Muscle of leg (tissue), 16 donors: ENCODE measurements at places on chromosomes 5 and 9. TPM values are rescaled to one million over a fixed set of nuclear protein-coding genes. Genes with fewer than 3 reads are reported as not detected.

DNA sequence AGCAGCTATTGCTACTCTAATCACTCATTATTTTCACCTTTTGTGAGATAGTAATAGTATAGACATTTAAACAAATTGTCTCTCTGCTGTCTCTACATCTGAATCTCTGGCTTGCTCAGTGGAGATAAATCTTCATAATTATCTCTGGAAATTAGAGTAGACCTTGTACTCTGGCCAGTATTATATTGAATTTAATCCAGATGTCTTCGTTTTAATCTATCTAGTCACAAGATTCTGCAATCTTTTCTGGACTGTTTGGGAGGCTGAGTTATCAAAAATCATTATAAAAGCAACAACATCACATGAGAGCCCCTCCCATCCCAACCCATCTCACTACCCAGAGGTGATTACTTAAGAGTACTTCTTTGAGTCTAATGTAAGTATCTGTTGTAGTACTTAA lies 19.0 kb downstream of the ARHGAP26 start:
- no peak overlapping the region for H3K27ac ChIP-seq
- DNase-seq: no peak
- H3K4me3 ChIP-seq: no peak overlapping the region
- H3K4me1 ChIP-seq: peaks cover 2% of the 10 kb centered on the region
- H3K27me3 ChIP-seq: no peaks in the 10 kb centered on the region
- no peaks in the 10 kb centered on the region for H3K36me3 ChIP-seq

DNA sequence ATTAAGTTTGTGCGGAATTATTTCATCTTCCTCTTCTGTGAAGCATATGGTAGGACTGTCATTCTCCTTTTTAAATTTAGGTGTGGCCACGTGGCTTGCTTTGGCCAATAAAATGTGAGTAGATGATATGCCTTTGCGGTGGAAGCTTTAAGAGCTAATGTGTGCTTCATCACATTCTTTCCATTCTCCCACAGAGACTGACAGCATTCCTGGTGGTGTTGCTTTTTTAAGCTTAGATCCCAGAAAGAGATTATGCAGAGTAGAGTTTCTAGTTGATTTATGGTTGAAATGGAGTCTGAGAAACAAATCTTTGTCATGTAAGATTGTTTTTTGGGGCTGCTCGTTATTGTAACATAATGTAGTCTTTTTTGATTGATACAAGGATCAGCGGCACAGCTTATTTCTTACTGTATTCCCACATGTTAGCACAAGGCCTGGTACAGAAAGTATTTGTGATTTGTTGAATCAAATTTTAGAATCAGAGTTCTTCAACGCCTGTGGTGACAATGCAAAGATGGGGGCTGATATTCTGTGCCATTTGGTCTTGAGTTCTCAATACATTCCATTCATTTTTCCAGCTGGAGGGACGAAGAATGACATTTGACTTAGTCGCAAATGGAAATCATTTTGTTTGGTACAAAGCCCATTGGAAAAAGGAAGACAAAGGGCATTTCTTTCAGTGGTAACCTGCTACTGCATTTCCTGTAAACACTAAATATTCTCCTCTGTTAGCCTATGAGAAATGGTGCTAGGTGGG lies 209.9 kb upstream of the VLDLR start:
- no peak overlapping the region for H3K27ac ChIP-seq
- no peak for DNase-seq
- H3K4me3 ChIP-seq: no peak overlapping the region
- no peaks in the 10 kb centered on the region for H3K36me3 ChIP-seq

Gene PCDHB13
- 1.9 TPM for total RNA-seq

- H3K4me1 ChIP-seq: no peaks in the 10 kb centered on the region
- no peak overlapping the region for H3K27ac ChIP-seq
- DNase-seq: no peak
- no peaks in the 10 kb centered on the region for H3K36me3 ChIP-seq
- H3K4me3 ChIP-seq: no peak overlapping the region
- H3K27me3 ChIP-seq: no peaks in the 10 kb centered on the region
Observed at GRCh38 chr5:20555034-20555433, 567.0 kb upstream of the CDH18 start.

GRCh38 chr5:135688385-135688784 lies 109.6 kb upstream of the CXCL14 start:
- no peaks in the 10 kb centered on the region for H3K27me3 ChIP-seq
- H3K36me3 ChIP-seq: no peaks in the 10 kb centered on the region
- peaks cover 26% of the 10 kb centered on the region for H3K4me1 ChIP-seq
- H3K4me3 ChIP-seq: no peak overlapping the region

Gene SNCAIP
- total RNA-seq: 10.3 TPM

DNA sequence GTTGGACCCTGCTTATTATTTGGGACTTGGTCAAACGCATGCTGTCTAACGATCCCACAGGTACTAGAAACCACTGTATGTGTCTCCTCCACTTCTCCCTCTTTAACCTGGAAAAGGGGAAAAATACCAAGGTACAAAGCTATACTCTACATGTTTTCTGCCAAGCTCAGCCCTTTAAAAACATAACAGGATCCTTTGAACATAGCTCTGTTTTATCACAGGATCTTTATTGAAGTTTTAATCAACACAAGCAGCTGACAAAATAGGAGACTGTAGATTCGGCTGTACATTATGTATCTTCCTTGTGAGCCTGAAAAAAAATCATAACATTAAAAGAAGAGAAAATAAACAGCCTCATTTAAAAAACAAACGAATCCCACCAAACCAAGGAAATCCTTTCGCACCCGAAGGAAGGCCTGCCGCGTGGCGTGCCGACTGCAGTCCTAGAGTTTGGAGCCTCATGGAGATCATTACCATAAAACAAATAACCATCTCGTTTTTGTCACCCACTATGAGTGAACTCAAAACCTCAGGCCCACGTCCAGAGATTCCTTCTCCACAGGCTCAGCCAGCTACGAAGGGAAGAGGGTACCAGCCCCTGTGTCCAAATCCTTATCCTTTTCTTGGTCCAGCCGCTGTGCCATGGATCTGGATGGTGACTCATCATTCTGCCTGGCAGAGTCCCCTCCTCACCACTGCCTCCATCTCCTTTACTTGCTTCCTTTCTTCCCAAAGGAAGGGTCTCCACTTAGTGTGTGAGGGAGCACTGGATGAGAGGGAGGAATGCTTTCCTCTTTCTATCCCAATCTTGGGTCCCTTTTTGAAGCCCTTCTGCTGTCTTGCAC lies 651.1 kb downstream of the CCDC171 start:
- no peak overlapping the region for H3K4me3 ChIP-seq
- no peak for DNase-seq
- H3K27me3 ChIP-seq: no peaks in the 10 kb centered on the region
- H3K27ac ChIP-seq: no peak overlapping the region
- H3K36me3 ChIP-seq: no peaks in the 10 kb centered on the region

DNA sequence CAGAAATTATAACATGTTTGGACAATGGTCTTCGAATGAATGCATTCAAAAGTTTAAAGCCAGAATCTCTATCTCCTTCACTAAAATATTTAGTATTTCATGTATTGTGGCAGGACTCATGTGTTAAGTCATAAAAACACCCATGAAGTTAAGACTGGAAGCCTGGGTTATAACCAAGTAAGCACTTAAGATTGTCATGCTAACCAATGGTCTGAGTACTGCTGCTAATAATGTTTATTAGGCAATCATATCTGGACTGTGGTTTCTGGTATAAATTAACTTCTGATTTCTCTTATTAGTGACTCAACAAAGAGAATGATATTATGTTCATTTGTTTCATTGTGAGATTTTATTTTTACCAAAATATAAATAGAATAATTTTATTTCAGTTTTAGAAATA lies 297.9 kb upstream of the EDIL3 start:
- H3K4me3 ChIP-seq: no peak overlapping the region
- no peaks in the 10 kb centered on the region for H3K4me1 ChIP-seq
- H3K36me3 ChIP-seq: no peaks in the 10 kb centered on the region

Gene ALDH7A1
- total RNA-seq: 22.7 TPM

Gene CYLC2
- not detected for total RNA-seq

GRCh38 chr5:1432296-1432695 lies 12.9 kb downstream of the SLC6A3 start:
- no peaks in the 10 kb centered on the region for H3K27me3 ChIP-seq
- no peaks in the 10 kb centered on the region for H3K36me3 ChIP-seq
- H3K4me3 ChIP-seq: no peak overlapping the region

Gene TAF7
- total RNA-seq: 75.1 TPM

Gene MAT2B
- 34.8 TPM for total RNA-seq

- DNase-seq: no peak
- peaks cover 42% of the 10 kb centered on the region for H3K36me3 ChIP-seq
- H3K4me1 ChIP-seq: peaks cover 18% of the 10 kb centered on the region
- no peak overlapping the region for H3K4me3 ChIP-seq
- no peak overlapping the region for H3K27ac ChIP-seq
Observed at GRCh38 chr5:6737043-6737941, 24.1 kb downstream of the TENT4A start.

GRCh38 chr9:30280229-30280900 lies 2104.1 kb upstream of the ACO1 start:
- H3K4me1 ChIP-seq: no peaks in the 10 kb centered on the region
- H3K27ac ChIP-seq: no peak overlapping the region
- no peaks in the 10 kb centered on the region for H3K27me3 ChIP-seq

- H3K27ac ChIP-seq: no peak overlapping the region
- no peaks in the 10 kb centered on the region for H3K27me3 ChIP-seq
- H3K36me3 ChIP-seq: no peaks in the 10 kb centered on the region
- peak; percentile 71 for DNase-seq
- H3K4me3 ChIP-seq: no peak overlapping the region
Observed at GRCh38 chr5:73912821-73913271, 286.9 kb downstream of the ARHGEF28 start.

Gene CKS2
- 35.9 TPM for total RNA-seq

Gene ANKRD20A1
- total RNA-seq: 0.44 TPM

- H3K4me1 ChIP-seq: peaks cover 2% of the 10 kb centered on the region
- no peaks in the 10 kb centered on the region for H3K36me3 ChIP-seq
- H3K4me3 ChIP-seq: no peak overlapping the region
- H3K27ac ChIP-seq: no peak overlapping the region
- no peaks in the 10 kb centered on the region for H3K27me3 ChIP-seq
Observed at GRCh38 chr5:96942078-96942477, 6.2 kb downstream of the LNPEP start.
